ENCODE measurements at places on chromosomes 7 and 10.

GRCh38 chr10:70661623-70662361 lies 10.5 kb upstream of the ADAMTS14 start:
- DNase-seq: no peak

- DNase-seq: no peak
Measured at GRCh38 chr7:135753616-135754413, 5.2 kb upstream of the FAM180A start.

- no peak for DNase-seq
Measured at GRCh38 chr7:7682861-7683260, 35.5 kb downstream of the RPA3 start.

GRCh38 chr7:143147070-143147469 lies 15.2 kb downstream of the PIP start:
- no peak for DNase-seq

DNA sequence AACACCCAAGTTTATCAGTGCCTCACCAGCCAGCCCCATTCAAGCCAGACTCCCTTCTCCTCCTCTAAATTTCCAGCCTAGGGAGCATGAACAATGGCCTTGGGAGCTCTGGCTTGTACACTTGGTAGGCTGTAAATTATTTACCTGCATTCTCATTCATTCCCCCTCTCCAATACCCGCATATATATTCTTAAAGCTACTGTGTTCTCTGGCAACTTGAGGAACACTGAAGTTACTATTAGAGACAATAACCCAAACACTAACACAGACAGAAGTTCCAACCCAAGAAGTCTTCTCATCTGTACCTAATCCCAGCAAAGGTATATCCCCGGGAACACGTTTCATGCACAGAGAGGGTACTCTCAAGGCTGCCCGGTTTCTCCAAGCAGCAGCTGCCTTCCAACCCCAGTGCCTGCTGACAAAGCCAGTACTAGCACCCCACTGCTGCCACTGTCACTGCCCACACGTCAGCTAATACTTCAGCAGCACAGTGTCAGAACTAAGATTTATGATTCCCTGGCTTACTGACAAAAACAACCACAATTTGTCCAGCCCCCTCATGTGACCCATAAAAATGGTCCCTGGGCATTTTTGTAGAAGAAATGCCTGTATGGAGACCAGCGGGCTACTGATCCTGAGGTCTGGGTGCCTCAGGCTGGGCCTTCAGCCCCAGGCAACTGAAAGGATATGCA lies 3.1 kb downstream of the WDR91 start:
- DNase-seq: no peak

DNA sequence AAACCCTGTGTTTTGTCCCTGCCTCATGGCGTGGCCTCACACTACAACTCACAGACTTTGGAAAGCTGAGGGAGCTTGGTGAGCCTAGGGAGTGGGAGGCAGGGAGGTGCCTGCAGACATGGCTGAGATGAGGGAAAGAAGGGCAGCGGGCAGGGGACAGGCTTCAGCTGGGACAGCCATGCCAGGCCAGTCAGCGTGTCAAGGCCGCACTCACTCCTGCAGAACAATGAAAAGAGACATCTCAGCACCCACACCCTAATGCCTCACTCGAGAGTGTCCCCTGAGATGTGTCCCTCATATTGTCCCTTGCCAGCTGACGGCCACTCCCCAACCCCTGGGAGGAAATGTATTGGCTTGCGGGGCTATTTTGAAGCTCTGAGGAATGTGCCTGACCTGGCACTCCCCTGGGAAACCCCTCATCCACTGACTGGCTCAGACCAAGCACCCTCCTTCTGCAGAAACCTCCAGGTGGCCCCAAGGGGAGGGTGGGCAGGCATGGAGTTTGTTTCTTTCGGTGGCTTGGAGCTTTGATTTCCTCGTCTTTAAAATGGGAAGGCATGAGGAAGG lies 31.6 kb downstream of the SH3PXD2A start:
- no peak for DNase-seq

- DNase-seq: no peak
Measured at GRCh38 chr10:60281331-60281730, 108.3 kb downstream of the ANK3 start.
